ENCODE measurements at places on chromosomes 1 and 21.

GRCh38 chr1:206512058-206512850, 4.9 kb downstream of the RASSF5 start:
- no peak for DNase-seq

DNA sequence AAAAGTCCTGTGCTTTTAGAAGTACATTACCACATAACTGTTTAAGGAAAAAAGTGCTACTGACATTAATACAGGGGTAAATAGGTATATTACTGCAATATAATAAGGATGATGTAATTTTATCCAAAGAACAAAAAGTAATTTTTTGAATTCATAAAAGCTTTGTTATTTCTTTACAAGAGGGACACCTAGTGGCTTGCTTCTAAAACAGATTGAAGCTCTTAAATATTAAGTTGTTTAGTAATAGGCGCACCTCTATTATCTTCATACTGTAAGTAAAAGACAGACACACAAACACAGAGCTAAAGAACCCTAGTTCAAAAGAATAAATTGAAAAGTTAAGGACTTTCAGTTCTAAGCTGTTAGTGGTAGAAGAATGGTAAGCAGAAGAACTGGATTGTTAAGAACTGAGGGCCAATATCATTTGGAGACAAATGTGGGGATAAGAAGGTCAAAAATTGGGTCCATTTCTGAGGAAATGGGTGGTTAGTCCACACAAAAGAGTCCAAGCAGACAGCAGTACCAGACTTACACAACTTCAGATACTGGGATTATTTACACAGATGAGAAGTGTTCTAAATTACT, 15.4 kb downstream of the ZNHIT6 start:
- no peak for DNase-seq

DNA sequence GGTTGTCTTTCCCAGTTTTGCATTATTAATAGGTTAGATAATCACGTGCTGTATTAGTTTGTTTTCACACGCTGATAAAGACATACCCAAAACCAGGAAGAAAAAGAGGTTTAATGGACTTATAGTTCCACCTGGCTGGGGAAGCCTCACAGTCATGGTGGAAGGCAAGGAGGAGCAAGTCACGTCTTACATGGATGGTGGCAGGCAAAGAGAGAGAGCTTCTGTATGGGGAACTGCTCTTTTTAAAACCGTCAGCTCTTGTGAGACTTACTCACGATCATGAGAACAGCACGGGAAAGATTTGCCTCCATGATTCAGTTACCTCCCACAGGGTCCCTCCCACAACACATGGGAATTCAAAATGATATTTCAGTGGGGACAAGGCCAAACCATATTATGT, 2.3 kb upstream of the VCAM1 start:
- DNase-seq = no peak

DNA sequence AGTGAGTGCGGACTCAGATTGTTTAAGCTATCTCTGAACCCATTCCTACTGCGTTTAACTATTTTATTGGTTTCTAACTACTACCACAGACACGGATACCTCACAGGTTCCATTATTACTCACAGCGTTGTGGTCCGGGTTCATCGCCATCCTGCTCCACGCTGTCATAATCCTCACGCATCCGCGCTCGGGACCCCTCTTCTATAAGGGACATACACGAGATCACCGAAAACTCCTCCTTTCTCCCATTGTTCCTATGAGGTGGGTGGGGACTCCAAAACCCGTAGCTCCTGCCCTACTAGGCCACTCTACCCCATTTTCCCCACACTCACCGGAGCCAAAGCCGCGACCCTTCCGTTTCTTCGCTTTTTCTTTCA, 610 bp downstream of the RBM8A start:
- DNase-seq = no peak

GRCh38 chr1:29414086-29414485, 177.8 kb downstream of the PTPRU start:
- no peak for DNase-seq

GRCh38 chr1:1374929-1375662, at the start of gene AURKAIP1:
AURKAIP1 (minus strand) TSS chr1:1375207; CDS start chr1:1374756, 451 bp downstream.
- peak; percentile 98 for DNase-seq

- no peak for DNase-seq
These were observed 61.1 kb downstream of the OPTC start for GRCh38 chr1:203555076-203555475.

- no peak for DNase-seq
These were observed 159.1 kb upstream of the CSF3R start for GRCh38 chr1:36641776-36642175.

DNA sequence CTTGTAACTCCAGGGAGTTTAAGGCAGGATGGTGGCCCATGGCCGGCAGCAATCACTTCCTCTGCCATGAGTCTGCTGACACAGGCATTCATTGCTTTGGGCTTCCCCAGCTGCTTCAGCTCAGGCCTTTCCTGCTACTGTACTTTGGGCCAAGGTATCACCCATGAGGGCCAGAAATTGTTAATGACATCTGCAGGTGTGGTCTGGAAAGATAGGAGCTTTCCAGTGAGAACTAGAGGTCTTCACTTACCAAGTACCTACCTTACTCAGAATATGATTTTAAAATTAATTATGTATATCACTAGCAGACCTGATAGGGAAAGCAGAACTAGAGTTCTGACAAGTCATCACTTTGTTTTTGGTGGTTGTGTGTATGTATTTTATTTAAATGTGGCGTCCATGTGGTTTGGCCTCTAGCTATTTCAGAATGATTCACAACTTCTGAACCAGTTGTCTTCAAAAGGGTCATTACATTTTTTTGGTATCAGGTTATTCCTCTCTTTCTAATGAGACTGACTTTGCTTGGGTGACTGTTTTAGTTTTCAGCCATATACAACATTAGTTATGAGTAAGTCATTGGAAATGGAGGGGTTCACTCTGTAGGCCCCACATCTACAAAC, 2.7 kb downstream of the RGL1 start:
- DNase-seq = peak; percentile 38

DNA sequence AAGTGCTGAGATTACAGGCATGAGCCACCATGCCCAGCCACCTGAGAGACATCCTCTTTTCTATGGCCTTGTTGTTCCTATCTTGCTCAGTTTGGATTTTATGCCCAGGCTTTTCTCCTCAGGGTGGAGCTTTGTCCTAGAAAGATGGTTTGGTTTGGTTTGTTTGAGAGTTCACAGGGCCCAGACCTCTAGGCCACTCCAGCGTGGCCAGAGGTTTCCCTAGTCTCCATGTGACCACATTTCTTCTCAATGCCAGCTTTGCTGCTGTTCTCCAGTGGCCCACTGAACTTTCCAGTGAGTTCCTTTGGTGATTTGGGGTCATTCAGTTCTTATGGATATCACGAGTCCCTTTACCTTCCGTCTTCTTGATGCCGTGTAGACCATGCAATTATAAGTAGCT, 92.6 kb upstream of the SERBP1 start:
- DNase-seq = no peak

GRCh38 chr1:45008516-45008915, 2.6 kb downstream of the HECTD3 start:
- no peak for DNase-seq

DNA sequence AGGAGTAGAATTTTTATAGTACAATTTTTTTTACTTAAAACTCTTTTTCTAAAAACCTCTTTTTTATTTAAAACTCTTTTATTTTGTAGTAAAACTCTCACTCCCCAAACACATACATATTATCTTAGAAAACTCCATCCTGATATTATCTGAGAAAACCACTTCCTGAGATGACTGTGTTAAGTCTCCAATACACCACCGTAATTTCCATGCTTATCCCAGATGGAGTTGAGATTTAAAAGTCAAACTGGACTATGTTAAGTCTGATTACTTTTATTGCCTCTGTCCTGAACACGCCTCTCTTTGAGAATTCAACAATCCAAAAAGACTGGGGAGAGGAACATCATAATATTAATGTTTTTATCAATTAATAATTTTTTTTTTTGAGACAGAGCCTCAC, 3.7 kb downstream of the SEC16B start:
- DNase-seq = no peak

GRCh38 chr1:43878854-43879253, 54.7 kb upstream of the ARTN start:
- DNase-seq = no peak

- DNase-seq = no peak
These were observed 4.2 kb downstream of the THEMIS2 start for GRCh38 chr1:27876341-27877114.

DNA sequence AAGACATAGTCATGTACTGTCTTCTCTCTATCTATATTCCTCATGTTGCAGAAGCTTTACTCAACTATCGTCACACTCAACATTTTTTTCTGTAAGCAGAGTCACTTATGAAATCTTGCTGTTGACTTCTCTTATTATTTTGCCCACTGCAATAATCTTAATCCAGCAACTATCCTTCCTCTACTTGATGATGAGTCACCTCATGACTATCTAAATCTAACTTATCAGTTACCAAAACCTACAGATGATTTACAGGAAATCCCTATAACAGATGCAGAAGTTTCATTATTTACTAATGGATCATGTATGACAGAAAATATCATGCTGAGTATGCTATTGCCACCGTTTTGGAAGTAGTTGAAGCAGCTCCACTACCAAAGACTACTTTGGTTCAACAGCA, 378.9 kb downstream of the DUSP10 start:
- no peak for DNase-seq

GRCh38 chr1:220594356-220594755, 66.4 kb downstream of the MARK1 start:
- no peak for DNase-seq

DNA sequence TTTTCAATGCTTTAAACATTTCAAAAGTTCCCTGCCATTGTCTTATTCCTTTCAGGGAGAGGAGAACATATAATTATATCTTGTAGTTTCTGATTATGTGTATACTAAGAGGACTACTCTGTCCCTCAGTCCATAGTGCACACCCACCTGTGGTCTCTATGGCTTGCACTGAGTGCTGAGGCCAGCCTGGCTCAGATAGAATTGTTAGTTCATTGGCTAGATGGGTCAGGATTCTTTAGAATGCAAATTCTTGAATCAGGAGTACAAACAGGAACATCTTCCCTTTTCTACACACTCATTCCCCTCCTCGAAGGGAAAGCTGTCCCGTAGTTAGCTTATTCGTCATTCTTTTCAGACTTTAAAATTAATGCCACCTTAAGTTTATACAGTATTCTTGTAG, 8.2 kb downstream of the BACH1 start:
- DNase-seq = no peak

DNA sequence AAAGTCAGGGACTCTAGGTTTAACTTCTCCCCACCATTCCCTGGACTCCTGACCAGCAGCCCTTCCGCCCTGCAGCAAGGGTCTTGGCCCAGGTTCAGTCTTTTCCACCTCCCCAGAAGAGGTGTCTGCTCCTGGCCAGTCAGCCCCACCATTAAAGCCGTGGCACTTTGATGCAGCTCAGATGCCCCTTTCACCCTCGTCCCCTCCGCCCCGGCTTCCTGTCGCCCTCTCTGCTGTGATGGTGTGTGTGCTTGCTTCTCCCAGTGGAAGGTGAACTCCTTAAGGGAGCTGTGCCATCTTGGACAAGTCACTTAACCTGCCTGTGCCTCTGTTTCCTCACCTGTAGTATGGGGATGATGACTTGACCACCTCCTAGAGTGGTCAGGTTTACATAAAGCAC, 17.8 kb upstream of the TTC4 start:
- DNase-seq = no peak

GRCh38 chr21:17472592-17473271, 40.1 kb upstream of the CXADR start:
- no peak for DNase-seq

- DNase-seq = no peak
These were observed 87.9 kb downstream of the CDC14A start for GRCh38 chr1:100440075-100440809.

DNA sequence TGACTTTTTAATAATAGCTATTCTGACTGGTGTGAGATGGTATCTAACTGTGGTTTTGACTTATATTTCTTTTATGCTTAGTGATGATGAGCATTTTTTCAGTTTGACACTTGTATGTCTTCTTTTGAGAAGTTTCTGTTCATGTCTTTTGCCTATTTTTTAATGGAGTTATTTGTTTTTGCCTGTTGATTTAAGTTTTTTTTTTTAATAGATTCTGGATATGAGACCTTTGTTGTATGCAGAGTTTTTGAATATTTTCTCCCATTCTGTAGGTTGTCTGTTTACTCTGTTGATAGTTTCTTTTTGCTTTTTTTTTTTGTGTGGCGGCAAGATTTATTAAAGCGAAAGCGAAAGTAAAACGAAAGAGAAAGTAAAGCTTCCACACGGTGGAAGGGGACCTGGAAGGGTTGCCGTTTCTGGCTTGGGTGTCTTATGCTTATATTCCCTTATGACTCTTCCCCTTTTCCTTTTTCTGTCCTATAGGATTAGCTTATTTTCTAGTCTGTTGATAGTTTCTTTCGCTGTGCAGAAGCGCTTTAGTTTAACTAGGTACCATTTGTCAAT, 67.6 kb downstream of the TBX19 start:
- no peak for DNase-seq

GRCh38 chr1:231522931-231523642, 5.4 kb upstream of the TSNAX start:
- no peak for DNase-seq

GRCh38 chr1:85109475-85109874, 61.2 kb upstream of the MCOLN3 start:
- DNase-seq = peak; percentile 64

GRCh38 chr1:154420961-154421924, 16.1 kb downstream of the IL6R start:
- DNase-seq = no peak

GRCh38 chr1:75632350-75632949, 21.5 kb upstream of the SLC44A5 start:
- no peak for DNase-seq

- DNase-seq = peak; percentile 60
These were observed 12.2 kb downstream of the KIAA0319L start for GRCh38 chr1:35544976-35545375.

DNA sequence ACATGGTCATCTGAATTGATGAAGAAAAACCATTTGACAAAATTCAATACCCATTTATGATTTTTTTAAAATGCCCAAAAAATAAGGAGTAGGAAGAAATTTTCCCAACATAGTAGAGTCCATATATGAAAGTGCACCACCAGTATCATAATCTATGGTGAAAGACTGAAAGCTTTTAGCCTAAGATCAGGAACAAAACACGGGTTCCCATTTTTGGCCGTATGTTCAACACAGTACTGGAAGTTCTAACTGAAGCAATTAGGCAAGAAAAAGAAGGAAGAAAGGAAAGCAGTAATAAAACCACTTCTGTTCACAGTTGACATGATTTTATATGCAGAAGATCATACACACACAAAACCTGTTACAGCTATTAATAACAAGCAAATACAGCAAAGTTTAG, 227.8 kb upstream of the RAB4A start:
- no peak for DNase-seq

GRCh38 chr1:231828182-231828920, 201.8 kb downstream of the DISC1 start:
- DNase-seq = no peak

GRCh38 chr1:224637515-224637914, 21.4 kb downstream of the CNIH3 start:
- DNase-seq = no peak

DNA sequence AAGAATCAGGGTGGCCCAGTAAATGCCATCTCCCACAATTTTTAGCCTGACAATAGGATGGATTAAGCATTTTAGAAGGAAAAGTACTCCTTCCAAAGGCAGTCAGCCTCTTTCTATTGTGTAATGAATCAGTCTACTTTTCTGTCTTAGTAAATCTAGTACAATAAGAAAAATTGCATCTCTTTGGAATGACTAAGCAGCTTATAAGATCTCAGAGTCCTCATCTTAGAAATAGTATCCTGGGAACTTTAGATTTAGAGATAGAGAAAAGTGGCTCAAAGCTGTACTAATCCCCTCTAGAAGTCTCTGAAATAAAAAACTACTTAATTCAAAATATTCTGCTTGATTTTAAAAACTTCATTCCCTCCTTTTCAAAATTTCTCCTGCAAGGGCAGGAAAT, 81.4 kb downstream of the SLC44A5 start:
- no peak for DNase-seq

- no peak for DNase-seq
These were observed 6.5 kb downstream of the ZP4 start for GRCh38 chr1:237884237-237884636.
